Renal cortex interstitium (tissue), 15 donors: ENCODE measurements at places on chromosomes 1 and 21.

- no peak for DNase-seq
Observed at GRCh38 chr1:4468804-4469514, 185.4 kb upstream of the AJAP1 start.

- peak; percentile 36 for DNase-seq
Observed at GRCh38 chr21:45478115-45478801, 64.0 kb downstream of the SLC19A1 start.

GRCh38 chr1:207423560-207424292 lies 30.4 kb upstream of the CR2 start:
- DNase-seq = no peak

- no peak for DNase-seq
Observed at GRCh38 chr1:2835650-2836159, 34.2 kb upstream of the TTC34 start.
